NCI-H524 (cell line): ENCODE measurements at places on chromosomes 2 and 18.

DNA sequence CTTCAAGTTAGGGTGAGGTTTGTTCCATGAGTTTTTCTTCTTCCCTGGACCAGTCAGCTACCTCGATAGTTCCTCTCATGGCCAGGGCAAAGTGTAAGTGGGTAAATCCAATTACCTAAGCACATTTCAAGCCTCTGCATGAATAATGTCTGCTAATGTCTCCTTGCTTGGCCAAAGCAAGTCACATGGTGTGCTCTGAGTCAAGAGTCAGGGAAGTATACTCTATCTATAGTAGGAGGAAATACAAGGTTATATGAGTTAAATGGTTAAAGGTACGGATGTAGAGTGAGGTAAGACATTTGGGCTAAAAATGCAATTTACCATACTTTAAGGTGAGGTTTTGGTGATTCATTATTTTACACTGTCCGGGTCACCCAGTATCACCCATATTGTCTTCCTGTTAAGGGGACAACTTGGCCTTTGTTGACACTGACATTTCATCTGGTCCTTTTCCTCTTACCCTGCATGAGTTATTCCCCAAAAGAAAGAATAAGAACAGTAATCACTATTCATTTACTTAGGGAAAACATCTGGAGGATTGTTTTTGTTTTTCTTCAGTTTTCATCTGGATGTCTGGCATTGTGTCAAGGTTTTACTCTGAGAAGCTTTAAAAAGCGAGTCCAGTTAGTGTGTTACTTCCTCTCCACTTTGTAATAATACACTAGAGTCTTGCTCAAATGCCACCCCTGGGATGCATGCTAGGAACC lies 405.5 kb downstream of the RND3 start:
- no peak for DNase-seq

DNA sequence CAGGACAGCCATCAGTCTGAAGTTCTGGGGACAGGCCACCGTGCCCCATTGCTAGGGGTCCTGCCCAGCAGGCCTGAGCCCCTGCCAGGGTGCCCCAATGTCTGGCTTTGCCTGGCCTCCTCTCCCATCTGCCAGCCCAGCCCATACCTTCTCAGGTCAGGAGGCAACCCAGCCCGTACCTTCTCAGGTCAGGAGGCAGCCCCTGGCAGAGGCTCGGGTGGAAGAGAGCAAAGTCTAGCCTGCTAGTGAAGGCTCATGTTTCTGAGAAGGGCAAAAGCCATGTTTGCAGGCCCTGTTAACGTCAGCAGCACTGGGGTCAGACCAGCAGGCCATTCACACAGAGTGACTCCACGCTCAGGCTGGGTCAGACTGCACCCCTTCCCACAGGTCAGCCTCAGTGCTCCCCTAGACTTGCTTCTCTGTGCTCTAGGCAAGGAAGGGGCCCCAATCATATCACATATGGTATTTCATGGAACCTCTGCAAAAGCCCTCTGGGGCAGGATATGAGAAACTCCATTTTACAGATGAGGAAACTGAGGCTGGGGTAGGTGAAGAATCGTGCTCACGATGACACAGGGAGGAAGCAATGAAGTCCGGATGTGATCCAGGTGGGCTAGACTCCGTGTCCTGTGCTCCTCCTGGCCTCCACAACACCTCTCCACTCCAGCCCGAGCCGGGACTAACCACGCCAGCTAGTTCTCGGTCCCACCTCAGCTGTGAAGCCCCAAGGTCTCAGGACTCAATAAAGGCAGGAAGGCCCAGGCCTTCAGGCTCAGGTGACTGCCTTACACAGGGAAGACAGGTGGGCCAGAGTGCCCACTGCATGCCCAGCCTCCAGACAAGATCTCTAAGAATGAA lies 9.5 kb downstream of the SDC1 start:
- DNase-seq = no peak

- DNase-seq = no peak
These were observed 324.2 kb upstream of the HS6ST1 start for GRCh38 chr2:128642821-128643220.

DNA sequence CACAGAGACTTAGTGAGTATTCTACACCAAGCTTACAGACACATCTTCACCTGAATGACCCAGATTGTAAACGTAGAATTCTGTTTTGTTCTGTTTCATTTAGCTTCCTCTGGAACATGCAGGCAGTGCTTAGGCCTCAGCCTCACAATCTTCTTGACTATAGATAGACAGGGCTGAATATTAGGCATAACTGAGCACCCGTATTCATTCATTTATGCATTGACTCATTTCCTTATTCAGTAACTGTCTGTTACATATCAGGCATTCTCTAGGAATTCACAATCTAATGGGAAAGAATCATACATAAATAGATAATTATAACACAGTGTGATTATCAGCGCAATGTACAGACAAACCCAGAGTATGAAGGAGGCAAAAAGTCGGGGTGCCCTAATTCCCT lies 124.9 kb upstream of the ETAA1 start:
- no peak for DNase-seq

GRCh38 chr2:136308611-136309010 lies 190.7 kb upstream of the CXCR4 start:
- DNase-seq = peak; percentile 22

DNA sequence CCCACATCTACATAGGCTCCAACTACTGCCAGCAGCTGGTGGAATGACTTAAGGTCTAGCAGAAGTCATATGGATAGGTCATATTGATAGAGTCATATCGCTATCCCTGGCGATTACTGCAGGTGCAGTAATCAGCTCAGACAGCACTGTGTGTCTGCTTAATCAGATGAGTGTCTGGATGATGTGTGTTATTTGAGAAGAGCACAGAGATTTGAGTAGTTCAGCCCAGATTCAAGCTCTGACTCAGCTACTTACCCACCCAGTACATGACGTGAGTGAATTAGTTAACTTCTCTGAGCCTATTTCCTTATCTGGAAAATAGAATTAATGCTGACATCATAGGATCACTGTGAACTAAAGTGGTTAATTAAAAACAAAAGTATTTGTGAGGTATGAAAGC lies 78.9 kb downstream of the EHD3 start:
- no peak for DNase-seq

GRCh38 chr2:176115883-176116813 lies at the start of gene HOXD10:
HOXD10 (plus strand) TSS chr2:176116778; CDS start chr2:176116834, 56 bp downstream.
- DNase-seq = no peak

- DNase-seq = no peak
These were observed 330.2 kb downstream of the DSC3 start for GRCh38 chr18:30712383-30712782.
